ENCODE measurements at places on chromosomes 7 and 10. TPM values are rescaled to one million over a fixed set of nuclear protein-coding genes. Genes with fewer than 3 reads are reported as not detected.

Gene EBF3
- total RNA-seq: 0.23 TPM

Gene COPS6
- 61.8 TPM for total RNA-seq

DNA sequence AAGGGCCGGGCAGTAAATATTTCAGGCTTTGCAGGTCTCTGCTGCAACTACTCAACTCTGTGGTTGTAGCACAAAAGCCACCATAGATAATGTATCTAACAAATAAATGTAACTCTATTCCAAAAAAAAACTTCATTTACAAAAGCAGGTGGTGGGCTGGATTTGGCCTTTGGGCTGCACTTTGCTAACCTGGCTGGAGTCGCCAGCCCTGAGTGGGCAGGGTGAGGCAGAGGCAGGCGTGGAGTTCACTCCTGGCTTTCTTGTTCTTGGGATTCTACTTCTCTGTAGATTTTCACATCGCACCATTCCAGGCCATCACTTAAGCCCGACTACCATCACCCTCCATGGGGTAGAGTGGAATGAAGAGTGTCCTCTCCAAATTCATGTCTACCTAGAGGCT is 367.6 kb upstream of the MGMT start:
- DNase-seq: no peak

DNA sequence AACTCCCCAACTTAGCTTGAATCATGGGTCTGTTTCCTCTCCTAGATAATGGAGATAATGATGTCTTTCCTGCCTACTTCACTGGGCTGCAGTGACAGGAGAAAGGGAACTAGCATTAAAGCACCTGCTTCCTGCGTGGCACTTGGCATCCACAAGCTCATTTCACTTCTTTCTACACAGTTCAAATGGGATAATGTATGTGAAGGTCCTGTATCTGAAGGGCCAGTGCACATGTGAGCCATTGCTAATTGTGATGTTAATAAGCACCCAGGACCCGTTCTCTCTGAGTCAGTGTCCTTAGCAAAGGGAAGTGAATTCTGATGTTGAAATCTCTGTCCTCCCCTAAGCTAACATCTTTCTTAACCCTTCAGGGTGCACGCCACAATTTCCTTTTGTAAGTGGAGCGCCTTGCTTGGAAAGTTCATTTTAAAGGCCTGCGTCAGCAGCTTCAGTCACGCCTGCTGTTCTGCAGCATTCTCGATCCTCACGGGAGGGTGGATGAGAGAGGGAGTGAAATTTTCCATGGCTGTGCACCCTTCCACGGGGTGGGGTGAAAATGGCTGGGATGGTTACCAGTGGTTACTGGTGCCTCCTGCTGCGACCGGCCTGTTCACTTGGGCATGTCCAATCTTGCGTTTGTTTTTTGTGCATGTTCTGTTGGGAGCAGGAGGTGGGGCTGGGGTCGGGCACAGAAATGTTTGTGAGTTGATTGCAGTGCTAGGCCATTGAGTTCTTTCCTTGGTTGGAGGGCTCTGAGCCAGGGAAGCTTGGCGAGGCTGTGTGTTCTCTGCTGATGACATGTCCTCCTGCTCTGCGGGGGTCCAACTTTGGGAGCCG is 59.2 kb downstream of the HK1 start:
- DNase-seq: no peak

DNA sequence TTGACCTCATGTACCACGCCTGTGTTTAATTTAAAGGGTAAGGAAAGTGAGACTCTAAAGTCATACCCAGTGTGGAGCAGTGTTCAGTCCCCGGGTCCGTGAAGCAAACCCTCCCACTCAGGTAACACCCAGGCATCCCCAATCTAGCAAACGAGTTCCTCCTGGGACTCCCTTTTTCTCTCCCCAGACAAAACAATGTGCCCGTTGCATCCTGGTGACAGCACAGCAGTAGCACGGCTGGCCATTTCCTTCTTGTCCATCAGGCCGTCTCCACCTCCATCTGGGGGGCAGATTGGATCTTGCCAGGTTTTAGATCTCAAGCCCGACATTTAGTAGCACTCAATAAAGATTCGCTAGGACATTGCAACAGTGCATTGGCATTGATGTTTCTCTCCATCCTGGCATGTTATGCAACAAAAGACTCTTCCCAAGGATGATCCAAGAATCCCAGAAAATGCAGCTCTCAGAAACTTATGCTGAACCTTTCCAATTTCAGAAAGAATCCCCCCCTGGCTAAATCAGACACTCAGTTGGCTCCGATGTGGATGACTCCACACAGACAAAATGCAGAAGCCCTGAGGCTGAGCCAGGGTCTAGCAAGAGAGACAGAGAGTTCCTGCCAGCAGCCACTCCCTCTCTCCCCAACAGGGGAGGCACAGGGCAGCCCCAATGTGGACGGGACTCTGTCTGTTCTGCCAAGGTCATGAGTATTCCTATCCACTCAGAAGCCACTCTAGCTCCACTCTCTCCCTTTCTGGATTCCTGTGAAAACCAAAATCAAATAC is 274.5 kb upstream of the MGMT start:
- DNase-seq: peak; percentile 12

DNA sequence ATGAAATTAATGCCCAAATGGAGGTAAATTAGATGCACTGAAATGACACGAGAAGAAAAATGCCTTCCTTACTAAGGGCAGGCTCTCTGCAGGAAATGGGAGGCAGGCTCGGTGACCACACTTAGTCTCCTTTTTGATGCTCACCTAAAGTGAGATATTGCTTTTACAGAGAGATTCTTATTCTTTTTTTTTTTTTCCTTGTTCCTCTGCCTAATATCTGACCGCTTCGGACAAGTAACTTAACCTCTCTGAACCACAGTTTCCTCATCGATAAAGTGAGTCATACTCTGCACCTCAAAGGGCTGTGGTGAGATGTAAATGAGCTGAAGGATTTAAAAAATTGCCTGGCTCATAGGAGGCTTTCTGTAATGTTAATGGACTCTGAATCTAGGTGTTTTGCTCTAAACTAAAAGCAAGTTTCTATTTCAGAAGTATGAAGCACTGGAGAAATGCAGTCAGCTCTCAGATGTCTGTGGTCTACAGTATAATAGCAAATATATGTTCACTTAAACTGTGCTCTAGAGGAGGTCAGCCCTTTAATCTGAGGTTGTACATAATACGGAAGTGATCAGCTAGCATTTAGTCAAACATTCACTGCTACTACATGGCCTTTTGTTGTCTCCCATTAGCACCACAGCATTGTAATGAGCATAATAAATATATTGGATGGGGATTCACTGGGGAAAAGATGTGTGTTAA is 23.2 kb downstream of the NKX2-3 start:
- no peak for DNase-seq

Gene TFAM
- 36.7 TPM for total RNA-seq

GRCh38 chr7:9945857-9946256 is 1027.8 kb upstream of the PHF14 start:
- DNase-seq: no peak

DNA sequence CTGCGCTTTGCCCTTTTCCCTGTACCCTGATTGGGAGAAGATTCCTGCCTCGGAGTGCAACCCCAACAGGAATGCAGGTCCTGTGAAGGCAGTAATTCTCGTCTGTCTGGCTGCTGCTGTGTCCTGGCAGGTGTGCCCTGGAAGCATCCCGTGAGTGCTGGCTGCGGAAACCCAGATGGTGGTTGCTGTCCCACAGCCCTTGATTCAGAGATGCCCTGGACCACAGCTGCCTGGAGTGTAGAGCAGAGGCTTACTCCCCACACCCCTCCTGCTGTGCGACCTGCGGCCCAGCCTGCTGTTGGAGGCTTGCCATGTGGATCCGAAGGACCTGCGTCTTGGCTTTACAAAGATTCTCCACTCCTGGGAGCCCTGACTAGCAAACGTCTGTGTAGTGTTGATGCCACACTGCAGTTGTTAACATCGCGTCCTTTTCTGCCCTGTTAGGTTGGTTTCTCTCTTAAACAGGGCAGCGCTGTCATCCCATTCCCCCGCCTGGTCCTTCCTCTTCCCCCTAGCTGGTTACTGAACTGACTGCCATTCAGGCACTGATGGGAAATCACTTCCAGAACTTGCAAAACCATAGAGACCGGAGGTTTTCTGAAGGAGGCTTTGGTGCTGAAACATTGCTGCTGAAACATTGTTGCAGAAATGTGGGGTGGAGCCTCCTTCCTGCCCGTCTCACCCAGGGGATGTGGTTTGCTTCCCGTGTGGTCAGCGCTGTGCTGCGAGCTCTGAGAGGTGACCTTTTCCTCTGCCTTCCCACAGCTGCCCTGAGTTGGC is 53.3 kb downstream of the DNAJB6 start:
- DNase-seq: peak; percentile 58

GRCh38 chr7:121187676-121188075 is 141.1 kb upstream of the WNT16 start:
- DNase-seq: no peak

Gene PNLIPRP2
- total RNA-seq: 2.8 TPM

DNA sequence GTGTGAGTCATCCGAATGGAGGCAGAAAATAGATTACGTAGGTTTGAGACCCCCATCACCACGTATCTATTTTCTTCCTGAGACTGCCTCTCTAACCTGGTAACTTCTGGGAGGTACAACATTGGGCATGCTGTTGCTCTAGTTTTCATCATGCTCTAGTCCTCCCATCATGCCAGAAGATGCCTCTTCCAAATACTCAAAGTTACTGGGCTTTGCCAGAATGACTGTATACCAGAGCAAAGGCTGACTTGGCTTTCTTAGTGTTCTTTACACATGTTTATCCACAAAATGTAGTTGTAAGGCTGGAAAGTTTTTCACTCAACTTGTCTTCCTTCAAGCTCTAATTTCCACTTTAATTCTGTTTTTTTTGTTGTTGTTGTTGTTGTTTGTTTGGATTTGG is 370.5 kb downstream of the MDFIC start:
- DNase-seq: no peak

Gene UPK3BL2
- 18.7 TPM for total RNA-seq

Gene ZNF655
- total RNA-seq: 64.4 TPM

DNA sequence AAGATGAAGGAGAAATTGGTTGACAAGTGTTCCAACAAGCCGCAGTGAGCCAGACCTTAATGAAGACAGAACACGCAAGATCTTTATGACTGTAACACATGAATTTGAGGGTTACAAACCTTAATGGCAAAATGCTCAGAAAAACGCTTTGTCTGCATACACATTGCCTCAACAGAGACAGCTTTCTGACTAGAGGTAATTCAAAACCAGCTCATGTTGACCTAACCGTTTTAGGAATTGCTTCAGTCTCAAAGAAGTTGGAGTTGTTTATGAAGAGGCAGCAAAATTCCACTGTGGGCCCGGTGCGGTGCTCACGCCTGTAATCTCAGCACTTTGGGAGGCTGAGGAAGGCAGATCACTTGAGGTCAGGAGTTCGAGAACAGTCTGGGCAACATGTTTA is 2.2 kb upstream of the GTF2I start:
- DNase-seq: no peak

GRCh38 chr10:122508021-122508420 is 46.7 kb downstream of the HTRA1 start:
- no peak for DNase-seq

Measured in mucosa of descending colon (tissue), 3 donors.